ENCODE measurements at places on chromosomes 7 and 10.

- no peak for DNase-seq
Measured at GRCh38 chr7:73567846-73568685, 10.3 kb downstream of the TBL2 start.

DNA sequence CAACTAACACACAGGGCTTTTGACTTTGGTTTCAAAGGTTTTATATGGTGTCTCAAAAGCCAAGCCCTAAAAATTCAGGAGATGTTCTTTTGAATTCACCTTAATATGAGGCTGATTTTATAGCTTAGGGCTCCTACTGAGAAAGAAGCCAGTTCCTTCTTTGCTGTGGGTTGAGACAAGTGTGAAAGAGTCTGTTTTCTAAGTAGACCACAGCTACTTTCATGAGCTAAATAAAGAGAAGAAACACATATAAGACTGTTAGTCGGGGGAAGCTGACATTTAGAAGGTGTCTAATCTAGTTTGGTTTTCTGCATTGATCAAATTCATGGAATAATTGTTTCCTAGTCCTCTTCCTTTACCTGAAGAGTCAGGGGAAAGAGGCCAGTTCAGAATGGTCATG lies 332.1 kb upstream of the CELF2 start:
- no peak for DNase-seq

GRCh38 chr10:73759512-73760115 lies 15.4 kb downstream of the SEC24C start:
- no peak for DNase-seq

- DNase-seq, result no peak
Measured at GRCh38 chr7:129657363-129657762, 45.8 kb downstream of the NRF1 start.

- no peak for DNase-seq
Measured at GRCh38 chr10:64175271-64175962, 654.2 kb downstream of the REEP3 start.

- no peak for DNase-seq
Measured at GRCh38 chr10:132565516-132566209, 28.1 kb downstream of the INPP5A start.

DNA sequence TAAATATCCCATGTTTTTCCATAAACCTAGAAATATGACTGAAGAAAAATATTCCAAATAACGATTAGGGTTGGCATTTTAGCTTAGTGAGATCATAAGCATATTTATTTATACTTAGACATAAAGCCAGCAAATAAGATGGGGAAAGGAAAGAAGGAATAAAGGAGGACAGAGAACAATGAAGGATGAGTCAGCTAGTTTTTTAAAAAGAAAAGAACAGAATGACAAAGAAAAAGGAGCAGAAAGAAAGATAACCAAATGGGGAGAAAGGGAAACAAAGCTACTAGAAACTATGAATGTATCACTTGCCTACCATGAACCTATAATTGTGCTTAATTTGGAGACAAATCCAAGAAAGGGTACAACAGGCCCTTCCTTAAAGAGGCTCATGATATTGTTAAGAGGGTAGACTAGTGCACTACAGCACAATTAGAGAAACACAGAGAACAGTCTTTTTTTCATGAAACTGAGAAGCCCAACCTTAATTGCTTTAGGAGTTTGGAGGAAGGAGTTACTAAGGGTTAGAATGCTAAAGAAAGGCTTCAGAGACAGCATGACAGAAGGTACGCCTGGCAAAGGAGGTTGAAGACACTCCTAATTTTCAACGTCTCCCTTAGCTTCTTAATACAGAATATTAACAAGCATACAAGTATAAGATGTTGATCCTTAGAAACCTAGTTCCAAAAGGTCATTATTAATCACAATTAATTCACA lies 23.9 kb downstream of the HERPUD2 start:
- no peak for DNase-seq

DNA sequence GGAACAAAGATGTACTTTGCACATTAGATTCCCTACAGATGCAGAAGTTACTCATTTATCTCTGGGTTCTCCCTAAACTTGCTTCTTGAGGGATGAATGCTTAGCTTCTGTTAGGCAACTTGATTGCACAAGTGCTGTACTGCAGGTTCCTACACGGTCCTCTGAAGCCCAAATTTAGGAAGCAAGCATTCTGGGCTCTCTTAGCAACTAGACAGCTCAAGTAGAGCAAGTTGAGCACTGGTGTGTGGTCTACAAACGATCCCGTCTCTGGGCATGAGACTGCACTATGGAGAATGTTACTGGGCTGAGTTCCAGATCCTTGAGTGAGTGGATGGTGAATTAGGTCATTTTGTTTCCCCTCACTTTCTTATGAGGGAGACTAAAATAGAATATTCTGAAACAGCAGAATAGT lies 14.3 kb downstream of the SEMA3D start:
- DNase-seq, result peak; percentile 30

- no peak for DNase-seq
Measured at GRCh38 chr7:105289704-105290103, 99.0 kb downstream of the SRPK2 start.

- DNase-seq, result no peak
Measured at GRCh38 chr7:79317728-79318127, 135.7 kb downstream of the MAGI2 start.

DNA sequence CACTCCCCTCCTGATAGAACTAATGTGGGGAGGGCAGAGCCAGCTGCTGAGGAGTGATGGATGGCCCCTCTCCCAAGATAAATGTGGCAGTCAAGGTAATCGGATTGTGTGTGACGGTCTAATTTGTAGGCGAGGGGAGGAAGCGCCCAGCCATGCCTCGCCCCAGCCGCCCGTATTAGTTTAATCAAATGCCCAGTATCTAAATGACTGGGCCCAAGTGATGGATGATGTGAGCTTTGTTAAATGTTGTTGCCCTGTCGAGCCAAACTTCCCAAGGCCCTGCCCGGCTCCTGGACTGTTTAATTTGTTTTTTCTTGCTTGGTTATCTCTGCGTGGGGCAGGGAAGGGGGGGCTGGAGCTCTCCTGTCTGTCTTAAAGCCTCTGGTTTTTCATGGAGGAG lies 88.4 kb upstream of the PPIF start:
- no peak for DNase-seq

Measured in foreskin melanocyte (primary cell).